CD4-positive, alpha-beta memory T cell (primary cell): ENCODE measurements at places on chromosomes 11 and 22.

DNA sequence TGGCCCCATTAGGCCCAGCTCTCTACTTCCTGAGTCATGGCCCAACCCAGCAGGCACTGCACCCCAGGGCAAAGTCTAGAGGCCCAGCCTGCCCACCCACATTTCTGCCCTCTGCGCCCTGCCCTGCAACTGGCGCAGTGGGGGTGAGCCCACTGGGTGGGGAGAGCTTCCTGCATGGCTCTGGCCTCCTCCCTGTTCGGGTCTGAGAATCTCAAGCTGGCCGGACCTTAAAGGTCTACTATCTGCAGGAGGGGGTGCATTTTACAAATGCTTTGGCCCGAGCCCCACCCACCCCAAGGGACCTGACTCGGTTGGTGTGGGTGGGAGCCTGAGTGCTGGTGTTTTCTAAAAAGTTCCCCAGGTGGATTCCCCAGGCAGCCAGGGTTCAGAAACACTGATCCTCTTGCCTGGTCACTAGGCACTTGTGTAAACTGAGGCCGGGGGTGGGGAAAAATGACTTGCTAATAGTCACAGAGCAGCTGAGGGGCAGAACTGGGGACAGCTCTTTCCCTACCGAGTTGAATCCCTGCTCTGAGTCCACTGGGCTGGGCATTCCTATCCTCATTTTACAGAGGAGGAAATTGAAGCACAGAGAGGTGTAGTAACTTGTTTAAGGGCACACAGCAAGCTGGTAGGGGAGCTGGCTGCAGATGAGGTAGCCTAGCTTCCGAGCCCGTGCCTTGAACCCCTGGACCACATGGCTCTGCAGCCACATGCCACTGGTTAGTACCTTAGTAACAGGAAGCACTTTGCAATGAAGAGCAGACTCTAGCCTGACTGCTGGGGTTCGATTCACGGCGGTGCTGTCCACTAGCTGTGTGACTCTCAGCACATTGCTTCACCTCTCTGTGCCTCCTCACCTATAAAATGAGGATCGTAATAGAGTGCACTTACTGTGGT is 36.3 kb downstream of the CD82 start:
- DNase-seq = no peak

DNA sequence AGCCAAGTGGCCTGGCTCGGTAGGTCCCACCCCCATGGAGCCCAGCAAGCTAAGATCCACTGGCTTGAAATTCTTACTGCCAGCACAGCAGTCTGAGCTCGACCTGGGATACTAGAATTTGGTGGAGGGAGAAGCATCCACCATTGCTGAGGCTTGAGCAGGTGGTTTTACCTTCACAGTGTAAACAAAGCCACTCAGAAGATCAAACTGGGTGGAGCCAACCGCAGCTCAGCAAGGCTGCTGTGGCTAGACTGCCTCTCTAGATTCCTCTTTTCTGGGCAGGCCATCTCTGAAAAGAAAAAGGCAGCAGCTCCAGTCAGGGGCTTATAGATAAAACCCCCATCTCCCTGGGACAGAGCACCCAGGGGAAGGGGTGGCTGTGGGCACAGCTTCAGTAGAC is 22.3 kb upstream of the OR5B21 start:
- DNase-seq = peak; percentile 55

DNA sequence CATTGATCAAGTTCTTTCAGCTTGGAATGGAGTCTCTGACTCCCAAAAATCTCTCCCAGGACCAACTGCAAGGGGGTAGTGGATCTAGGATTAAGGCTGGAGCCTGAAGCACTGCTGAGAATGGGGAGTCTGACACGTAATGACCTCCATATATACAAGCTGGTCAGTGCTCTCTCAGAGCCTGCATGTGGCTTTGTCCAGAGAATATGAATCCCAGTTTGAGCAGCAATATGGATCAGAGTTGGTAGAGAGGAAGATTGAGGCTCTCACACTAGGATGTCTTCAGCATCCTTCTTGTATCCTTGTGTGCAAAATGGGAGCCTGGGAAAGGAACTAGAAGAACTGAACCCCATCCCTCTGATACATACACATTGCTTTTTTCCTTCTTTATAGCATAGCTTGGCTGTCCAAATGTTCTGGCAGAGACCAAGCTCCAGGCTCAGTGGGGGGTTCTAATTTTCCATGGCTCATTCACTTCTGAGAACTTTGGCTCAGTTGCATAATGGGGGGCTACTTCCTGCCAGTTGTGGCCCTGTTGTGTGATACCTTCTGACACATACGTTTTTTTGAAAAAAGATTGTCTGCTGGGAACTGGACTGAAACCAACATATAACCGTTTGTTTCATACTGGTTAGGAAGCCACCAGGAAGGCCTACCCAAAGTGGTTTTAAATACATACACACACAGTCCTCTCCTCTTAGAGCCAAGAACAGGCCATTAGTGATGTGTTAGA is 138.2 kb downstream of the ETS1 start:
- peak; percentile 14 for DNase-seq

DNA sequence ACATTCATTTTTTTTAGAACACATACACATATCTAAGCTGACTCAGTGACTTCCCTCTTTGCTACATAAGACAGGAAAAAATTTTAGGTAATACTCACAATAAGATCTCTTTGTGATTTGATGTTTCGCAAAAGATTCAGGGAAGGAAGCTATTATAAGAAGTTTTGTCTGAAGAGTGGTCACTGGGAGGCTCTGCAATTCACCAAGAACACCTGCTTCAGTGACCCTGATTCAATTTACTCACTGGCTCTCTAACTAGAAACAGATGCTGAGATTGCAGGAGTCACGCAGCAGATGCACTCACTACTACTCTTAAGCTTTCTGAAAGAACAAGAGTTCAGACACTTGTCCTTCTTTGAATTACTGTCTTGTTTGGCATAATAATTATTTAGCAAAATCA is 193.6 kb upstream of the DDI1 start:
- DNase-seq = no peak

- DNase-seq = no peak
Observed at GRCh38 chr22:25380122-25380747, 160.8 kb downstream of the CRYBB2 start.

- no peak for DNase-seq
Observed at GRCh38 chr11:2327032-2327431, 25.2 kb downstream of the TSPAN32 start.

- DNase-seq = no peak
Observed at GRCh38 chr11:134387501-134387900, 24.5 kb downstream of the B3GAT1 start.

DNA sequence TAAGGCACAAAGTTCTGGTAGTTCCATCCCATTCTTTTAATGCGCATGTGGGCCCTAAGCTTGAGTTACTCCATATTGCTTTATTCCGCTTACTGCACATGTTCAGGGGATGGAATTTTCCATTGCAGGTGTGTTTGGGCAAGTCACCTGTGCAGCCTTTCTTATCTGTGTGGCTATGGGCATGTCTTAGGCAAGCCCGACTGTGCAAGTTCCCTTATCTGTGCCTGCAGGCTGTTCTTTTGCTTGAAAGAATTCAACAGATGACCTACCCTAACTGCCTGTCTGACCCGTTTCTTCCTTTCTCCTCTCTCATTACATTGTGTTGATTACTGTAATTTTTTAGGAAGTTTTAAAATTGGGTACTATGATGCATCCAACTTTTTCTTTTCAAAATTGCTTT is 363.6 kb downstream of the TTC28 start:
- DNase-seq = no peak

DNA sequence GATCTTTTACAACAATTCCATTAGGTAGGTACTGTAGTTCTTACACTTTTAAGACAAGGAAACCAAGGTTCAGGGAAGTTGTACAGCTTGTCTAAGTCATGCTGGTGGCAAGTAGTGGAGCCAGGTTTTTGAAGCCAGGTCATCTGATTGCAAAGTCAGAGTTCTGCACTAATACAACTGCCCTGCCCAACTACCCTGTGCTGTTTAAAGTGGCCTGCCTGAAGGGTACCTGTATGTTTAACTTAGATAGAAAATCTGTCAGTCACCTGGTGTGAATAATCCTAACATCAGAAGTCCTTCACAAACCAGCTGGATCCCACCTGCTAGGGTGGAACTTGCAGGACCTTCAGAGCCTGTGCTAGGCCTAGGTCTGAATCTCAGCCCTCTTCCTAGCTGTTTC is 44.2 kb downstream of the ARFGAP2 start:
- no peak for DNase-seq

DNA sequence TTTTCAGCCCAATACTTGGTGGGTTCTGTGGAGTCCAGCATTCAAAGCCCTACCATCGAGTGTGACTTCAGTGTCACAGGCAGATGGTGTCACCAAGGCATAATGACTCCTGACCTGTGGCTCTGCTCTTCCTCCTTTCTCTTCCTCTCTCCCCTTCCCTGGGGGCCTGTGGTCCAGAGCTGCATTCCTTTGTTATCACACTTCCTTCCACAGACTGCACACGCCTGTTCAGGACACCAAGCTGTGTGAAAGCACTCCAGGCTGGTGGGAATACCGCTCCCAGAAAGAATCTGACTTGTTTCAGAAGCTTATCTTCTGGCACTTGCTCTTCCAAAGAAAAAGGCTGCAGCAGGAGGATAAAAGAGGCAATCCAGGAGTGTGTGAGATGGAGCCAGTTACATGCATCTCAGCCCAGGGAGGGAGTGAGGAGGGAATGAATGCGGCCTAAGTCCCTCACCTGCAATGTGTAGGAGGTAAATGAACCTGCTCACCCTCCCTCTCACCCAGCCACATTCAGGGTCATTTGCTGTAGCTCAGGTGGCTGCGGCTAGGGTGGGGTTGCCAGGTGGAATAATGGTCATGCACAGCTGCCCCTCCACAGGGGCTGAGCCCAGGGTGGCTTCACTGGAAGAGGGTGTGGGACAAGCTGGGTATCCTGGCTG is 79.3 kb downstream of the ADAMTS15 start:
- no peak for DNase-seq

GRCh38 chr22:48415520-48415919 is 1412.2 kb downstream of the BRD1 start:
- no peak for DNase-seq

DNA sequence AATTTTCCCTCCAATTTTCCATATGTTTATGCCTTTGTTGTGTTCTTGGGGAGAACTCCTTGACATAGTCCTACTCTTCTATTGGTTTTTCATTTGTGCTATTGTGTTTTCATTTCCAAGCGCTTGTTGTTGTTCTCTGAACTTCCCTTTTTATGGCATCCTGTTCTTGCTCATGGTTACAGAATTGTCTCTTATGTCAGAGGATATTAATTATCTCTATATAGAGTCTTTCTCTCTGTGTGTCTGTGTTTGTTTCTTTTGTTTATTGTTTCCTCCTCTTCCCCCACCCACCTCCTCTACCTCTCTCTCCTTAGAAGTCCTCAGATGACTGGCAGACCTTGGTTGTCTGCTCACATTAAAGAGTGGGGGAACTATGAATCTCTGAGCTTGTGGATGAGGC is 69.9 kb downstream of the HORMAD2 start:
- no peak for DNase-seq

- DNase-seq = peak; percentile 89
Observed at GRCh38 chr11:47407746-47408590, at the start of gene SLC39A13. Gene SLC39A13 (plus strand): TSS chr11:47408590. CDS start chr11:47410095, 1,505 bp downstream.

- no peak for DNase-seq
Observed at GRCh38 chr11:6417907-6418556, 862 bp downstream of the APBB1 start.

DNA sequence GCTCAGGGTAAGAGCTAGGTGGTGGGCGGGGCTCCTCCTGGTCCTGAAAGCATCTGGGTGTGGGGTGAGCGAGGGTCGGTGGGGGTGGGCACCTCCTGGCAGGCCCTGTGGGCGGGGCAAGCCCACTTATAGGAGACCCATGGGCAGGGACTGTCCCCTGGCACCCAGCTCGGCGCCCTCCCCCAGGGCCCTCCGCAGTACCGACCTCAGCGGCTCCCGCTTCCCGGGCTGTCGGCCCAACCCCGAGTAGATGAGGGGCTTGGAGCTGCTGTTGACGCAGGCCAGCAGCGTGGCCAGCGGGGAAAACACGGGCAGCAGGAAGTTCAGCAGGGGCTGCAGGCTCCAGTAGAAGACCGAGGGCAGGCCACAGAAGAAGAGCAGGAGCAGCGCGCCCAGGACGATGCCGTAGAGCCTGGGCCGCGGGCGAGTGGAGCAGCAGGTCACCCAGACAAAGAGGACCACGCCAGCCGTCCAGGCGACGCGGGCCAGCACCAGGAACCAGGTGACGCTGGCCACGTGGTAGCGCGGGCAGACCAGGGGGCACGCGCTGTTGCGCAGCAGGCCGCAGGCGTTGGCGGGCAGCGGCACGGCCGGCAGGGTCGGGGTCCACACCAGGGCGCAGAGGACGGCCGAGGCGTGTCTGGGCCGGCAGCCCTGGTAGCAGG is 663 bp downstream of the MRGPRG start:
- no peak for DNase-seq

GRCh38 chr11:114738954-114739353 is 60.6 kb downstream of the NXPE2 start:
- DNase-seq = no peak

- no peak for DNase-seq
Observed at GRCh38 chr11:132564091-132564885, 968.0 kb downstream of the OPCML start.

DNA sequence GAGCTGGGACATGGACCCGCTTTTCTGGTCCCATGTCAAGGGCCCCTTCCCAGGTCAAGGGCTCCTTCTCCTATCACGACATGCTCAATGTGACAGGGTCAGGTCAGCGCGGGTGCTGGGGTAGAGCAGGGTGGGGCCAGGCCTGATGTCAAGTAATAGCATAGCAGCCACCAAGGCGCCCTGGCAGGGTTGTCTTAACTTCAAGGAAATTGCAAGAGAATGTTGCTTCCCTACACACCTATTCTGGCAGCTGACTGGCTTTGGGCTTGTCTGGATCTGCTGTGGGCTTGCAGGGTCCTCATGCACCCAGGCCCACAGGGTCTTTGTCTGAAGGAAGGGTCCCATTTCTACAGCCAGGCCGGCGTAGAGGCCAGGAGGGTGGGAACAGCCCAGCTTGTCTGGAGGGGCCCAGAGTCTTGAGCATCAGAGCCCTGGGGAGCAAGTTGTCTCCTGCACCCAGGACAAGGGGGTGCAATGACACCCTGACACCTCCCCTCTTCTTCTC is 71.4 kb downstream of the BUD13 start:
- DNase-seq = no peak

DNA sequence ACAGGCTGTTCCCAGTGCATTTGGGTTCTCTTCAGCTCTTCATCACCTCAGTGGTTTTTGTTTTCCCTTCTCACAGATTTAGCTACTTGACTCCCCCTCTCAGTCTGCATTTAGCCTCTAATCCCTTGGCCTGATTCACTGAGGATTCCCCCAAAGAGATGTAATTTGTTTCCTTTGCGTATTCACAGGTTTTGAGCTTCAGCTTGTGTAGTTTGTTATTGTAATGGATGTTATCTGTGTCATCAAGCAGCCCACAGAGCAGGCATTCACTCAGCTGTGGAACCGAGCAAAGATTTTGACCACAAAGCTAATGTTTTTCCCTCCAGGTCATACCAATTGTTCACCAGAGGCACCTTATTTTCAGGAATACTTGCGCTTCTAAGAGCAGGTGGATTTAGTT is 6.4 kb upstream of the ME3 start:
- DNase-seq = no peak
